ENCODE measurements at places on chromosomes 13 and 19.

GRCh38 chr19:50358483-50359327 lies 6.7 kb downstream of the NAPSA start:
- peak; percentile 61 for DNase-seq

DNA sequence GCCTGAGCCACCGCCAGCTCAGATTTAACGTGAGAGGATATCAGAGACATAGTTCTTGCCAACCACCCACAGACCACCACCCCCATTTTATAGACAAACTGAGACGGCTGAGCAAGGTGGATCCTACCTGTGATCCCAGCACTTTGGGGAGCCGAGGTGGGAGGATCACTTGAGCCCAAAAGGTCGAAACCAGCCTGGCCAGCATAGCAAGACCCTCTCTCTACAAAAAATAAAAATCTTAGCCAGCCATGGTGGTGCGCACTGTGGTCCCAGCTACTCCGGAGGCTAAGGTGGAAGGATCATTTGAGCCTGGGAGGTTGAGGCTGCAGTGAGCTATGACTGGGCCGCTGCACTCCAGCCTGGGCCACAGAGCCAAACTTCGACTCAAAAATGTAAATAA lies 30.6 kb upstream of the NDUFS7 start:
- DNase-seq = no peak

- no peak for DNase-seq
Observed at GRCh38 chr13:29948791-29949190, 98.4 kb upstream of the UBL3 start.

- DNase-seq = no peak
Observed at GRCh38 chr13:24264976-24265375, 44.4 kb upstream of the C1QTNF9 start.

DNA sequence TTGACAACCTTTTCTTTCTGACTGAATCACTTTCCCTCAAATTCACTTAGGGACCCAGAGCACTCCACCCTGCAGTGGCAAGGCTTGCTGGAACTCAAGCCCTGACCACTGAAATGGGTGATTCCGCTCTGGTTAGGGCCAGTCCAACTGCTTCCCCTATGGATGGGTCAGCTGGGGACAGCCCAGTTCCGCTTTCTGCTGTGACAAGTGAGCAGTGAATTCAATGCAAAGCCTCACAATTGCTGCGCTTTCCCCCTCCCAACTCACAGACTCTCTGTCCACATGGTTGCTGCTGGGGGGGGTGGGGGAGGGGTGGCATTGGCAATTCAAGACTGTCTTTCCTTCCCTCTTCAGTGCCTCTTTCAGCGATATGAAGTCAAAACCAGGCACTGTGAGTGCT lies 18.7 kb downstream of the CD70 start:
- no peak for DNase-seq

DNA sequence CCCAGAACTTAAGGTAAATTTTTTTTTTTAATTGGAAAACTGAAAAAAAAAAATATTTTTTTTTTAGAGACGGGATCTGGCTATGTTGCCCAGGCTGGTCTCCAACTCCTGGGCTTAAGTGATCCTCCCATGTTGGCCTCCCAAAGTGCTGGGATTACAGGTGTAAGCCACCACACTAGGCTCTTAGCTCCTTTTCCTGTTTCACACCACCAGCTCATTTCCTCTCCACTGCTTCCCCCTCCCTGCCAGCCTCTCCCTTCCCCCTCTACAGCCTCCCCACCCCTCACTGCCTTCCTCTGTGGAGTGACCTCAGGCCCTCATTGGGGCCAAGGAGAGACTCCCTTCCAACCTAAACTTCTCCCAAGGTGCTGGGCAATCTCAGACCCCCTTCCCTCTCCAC lies 4.2 kb upstream of the GIPR start:
- no peak for DNase-seq

DNA sequence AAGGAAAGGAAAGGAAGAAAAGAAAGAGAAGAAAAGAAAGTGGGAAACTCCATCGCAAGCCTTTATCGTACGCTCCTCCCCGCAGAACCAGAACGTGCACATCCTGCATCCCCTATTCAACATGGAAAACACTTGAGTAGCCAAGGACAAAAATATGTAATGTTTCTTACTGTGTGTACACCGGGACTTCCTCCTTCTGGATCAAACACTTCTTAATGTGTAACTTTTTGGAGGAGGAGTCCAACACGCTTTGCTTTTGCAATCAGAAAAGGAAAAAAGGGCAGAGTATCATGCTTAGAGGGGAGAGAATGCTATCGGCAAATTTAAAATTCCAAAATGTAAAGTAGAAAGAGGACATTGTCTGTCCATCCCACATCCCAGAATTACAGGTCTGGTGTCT lies 7.8 kb upstream of the SHFL start:
- no peak for DNase-seq

GRCh38 chr13:102993348-102993747 lies 72.9 kb downstream of the SLC10A2 start:
- no peak for DNase-seq

DNA sequence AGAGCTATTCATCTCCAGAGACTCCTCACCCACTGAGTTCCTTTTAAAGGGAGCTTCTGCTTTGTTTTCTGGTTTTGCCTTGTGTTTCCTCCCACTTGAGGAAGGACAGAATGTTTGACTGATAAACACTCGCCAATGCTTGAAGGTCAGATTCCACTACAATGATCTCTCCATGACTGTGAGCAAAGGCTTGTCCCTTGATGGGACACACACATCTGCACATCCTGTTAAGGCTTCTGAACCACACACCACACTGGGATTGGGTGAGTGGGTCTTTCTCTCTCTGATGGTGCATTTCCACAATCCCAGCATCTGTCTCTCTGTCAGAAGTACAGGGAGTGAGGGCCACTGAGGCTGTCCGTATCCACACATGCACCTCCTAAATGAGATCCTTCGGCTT lies 245.3 kb downstream of the IRS2 start:
- no peak for DNase-seq

DNA sequence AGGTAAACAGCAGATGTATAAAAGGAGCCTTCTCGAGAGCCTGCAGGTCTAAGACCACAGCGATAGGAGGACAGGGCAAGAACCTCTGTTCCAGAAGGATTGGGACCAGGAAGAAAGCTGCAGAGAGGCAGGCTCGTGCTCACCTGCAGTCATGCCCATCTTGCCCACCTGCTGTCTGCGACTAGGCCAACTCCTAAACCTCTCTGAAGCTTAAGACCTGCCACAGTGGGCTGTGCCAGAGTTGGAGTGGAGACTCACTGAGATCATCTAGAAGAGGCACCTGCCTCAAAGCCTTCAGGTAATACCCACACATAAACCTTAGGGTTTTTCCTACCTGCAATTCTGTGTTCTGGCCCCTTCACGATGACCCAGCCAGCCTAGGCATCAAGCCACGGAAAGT lies 68.7 kb downstream of the IRS2 start:
- DNase-seq = no peak

- peak; percentile 70 for DNase-seq
Observed at GRCh38 chr13:40247845-40248244, 418.6 kb downstream of the FOXO1 start.

GRCh38 chr19:45769821-45770191 lies 754 bp upstream of the SIX5 start:
- no peak for DNase-seq

- DNase-seq = no peak
Observed at GRCh38 chr13:100106705-100107104, 17.8 kb downstream of the PCCA start.

DNA sequence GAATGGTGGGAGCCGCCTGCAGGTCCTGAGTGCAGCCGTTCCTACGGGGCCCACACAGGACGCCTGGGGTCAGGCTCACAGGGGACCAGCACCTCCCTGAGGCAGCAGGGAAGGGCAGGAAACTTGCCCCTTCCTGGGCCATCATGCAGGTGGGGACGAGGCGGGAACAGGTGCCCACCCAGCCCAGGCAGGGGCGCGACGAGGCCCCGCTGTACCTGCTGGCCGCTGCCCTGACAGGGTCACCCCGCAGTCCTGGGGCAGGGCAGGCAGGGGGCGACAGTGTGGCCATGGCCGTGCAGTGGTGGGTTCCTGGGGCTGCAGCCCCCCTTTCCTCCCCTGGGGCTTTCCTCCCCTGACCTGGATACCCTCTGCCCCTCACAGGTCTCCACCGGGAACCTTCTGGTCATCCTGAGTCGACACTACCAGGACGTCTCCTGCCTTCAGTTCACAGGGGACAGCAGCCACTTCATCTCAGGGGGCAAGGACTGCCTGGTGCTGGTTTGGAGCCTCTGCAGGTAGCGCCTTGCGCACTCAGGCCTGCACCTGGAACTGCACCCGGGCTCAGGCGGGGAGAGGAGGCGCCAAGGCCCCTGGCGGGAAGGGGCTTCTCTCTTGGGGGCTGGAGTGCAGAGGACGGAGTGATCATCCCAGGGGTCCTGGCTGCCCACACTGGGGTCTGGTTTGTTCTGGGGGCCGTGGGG lies 5.4 kb downstream of the WDR18 start:
- no peak for DNase-seq

- DNase-seq = no peak
Observed at GRCh38 chr19:17076543-17076991, 990 bp downstream of the MYO9B start.

DNA sequence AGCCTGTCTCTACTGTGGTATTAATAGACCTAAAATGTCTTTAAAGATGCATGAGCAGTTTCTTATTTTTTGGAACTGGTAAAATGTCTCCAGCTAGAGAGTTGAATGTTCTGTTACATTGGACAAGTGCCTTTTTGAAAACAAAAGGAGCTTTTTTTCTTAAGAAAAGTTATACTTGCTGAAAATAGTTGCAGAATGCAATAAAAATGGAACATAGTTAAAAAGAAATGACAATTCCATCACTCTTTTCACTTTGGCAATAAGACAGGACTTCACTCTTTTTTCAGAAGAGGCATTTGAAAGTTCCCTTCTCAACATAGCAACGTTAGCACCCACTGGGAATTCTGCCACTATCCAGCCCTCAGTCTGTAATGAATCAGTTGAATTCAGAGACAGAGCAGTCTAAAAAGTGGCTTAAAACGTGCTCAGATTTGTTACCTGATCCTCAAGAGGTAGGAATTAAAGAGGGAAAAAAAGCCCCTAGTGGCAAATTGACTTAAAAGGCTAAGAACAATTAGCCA lies 10.1 kb downstream of the RGCC start:
- DNase-seq = no peak

DNA sequence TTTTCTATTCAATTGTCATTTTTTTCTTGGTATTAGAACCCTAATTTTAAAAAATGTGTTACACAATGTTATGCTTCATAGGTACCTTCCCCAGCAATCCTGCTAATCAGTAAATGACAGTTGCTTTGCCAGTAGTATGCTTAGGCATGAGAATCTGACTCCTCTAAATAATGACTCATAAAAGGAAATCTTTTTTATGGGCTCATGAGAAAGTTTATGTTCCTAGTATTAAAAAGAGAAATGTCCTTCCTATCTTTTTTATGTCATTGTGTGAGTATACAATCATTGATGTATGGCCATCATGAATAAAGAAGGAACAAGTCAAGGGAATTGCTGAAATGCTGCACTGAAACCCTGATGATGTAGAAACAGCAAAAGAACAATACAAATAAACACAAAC lies 1237.7 kb upstream of the PCDH20 start:
- DNase-seq = no peak

GRCh38 chr19:42092350-42092749 lies 16.4 kb downstream of the ZNF574 start:
- DNase-seq = peak; percentile 31

DNA sequence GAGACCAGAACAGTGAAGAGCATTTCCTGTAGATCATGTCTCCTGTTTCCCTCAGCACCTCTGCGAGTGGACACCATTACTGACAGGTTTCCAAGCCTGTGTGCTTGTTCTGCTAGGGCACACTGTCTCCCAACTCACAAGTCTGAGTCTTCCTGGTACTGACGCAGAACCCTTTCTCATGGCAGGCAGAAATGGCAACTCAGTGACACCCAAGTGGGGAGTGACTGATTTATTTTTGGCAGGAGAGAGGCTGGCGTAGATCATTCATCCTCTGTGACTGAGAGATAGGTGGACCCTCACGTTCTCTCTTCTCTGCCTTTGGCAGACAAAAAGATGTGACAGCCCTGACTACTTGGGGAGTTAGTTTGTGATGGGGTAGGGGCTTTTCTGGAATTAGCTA lies 183.4 kb downstream of the RFC3 start:
- DNase-seq = no peak

- peak; percentile 13 for DNase-seq
Observed at GRCh38 chr19:37905946-37906868, at the start of gene WDR87. Gene WDR87, minus strand, starts transcription at chr19:37906594. Its CDS starts 8,355 bp downstream, at chr19:37898239.

DNA sequence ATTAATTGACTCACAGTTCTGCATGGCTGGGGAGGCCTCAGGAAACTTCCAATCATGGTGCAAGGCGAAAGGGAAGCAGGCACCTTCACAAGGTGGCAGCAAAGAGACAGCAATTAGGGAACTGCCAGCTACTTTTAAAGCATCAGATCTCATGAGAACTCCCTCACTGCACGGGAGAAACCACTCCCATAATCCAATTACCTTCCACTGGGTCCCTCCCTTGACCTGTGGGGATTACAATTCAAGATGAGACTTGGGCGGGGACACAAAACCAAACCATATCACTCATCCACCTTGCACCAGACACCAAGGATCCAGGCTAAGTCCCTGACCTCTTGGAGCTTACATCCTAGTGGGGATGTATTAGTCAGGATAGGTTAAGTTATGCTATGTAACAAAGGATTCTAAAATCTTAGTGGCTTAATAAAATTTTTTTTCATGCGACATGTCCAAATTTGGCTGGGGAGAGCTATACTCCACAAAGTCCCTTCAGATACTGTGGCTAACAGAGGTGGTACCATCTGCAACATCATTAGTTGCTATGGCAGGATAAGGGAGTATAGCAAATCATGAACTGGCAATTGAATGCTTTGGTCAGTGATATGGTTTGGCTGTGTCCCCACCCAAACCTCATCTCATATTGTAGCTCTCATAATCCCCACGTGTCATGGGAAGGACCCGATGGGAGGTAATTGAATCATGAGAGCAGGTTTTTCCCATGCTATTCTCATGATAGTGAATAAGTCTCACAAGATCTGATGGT lies 8.3 kb upstream of the FAM187B start:
- no peak for DNase-seq

DNA sequence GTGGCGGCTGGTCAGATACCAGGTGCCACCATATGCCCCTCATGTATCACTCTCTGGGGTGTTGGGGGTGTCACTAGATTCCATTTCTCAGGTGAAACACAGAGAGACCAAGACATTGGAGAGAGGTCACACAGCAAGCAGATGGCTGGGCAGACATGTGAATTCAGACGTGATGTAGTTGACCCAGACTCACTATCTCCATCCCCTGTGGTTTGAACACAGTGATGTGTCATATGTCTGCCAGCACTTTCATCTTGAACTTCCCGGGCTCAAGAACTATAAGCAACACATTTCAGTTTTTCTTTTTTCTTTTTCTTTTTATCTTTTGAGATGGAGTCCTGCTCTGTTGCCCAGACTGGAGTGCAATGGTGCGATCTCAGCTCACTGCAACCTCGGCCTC lies 16.1 kb upstream of the UPF1 start:
- DNase-seq = no peak

DNA sequence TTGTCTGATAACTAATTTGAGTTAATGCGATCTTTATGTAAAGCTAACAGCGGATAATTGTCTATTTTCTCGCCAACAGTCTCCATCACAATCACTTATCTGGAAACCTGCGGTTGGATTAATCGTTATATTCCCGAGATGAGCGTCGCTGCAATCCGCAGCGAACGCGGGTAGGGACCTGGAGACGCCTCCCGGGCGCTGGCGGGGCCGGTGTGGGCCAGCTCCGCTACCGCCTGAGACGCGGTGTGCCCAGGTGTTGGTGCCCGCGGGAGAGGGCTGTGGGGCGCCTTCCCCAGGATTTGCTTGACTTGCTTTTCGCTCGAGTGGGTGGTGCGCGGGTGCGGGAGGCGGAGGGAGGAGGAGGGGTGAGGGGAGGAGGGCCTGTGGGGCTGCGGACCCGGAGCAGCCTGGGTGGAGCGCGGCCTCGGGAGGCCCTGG lies 38.3 kb downstream of the SOX1 start:
- DNase-seq = no peak
